AG09309 (cell line): ENCODE measurements at places on chromosomes 4 and X.

DNA sequence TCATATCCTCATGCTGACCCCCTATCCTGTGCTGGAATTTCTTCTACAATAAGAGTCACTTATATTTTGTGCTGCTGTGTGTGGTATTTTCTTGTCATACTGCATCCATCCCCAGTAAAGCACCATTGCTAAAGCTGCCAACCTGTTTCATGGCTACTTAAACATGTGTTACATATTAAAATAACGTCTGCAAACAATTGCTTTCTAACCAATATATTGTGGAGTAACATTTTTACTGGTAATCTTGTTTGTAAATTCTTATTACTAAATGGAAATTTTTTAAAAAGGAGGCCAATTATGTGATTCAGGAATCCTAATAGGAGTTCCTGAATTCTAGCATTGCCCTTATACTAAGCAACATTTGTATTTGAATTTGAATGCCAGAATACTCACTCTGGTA lies 160.3 kb upstream of the VEGFC start:
- no peak for DNase-seq

DNA sequence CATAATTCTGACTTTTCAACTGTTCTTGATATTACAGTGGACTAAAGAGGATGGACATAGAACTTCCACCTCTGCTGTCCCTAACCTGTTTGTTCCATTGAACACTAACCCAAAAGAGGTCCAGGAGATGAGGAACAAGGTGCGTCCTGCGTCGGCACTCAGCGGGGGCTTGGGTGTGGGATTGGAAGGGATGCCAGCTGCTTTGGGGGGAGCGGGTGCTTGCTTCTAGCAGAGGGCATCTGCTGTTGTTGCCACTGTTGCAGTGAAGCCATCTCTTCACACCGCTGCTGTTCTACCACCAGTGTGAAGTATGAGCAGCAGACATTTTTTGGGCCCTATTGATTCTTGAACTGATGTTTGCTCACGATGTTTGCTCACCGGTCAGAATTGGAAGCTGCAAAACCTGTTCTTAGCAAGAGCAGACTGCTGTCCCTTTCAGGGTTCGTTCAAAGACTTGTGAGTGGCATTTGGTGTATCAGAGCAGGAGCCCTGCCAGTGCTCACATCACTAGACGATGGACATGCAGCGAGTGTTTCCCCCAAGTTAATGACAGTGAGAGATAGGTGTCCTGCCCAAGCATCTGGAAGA lies 55.4 kb downstream of the NOP14 start:
- no peak for DNase-seq

DNA sequence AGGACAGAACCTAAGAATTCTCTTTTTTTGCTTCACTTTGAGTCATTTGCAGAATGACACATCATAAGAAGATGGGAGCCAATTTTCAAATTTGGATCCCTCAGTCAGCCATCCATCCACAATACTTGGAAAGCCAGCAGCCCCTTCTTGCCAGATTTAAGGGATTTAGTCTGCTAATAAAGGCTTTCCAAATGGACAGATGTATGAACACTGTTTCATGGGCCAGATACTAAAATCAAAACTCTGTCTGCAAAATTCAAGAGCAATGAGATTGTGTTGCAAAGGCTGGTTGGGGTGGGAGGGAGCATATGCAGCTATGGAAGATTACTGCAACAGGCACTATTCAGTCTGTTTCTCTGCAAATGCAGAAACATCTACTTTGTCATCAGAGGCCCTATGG lies 37.7 kb upstream of the KCNIP4 start:
- DNase-seq: no peak

GRCh38 chrX:13094828-13095341 lies 50.5 kb upstream of the FAM9C start:
- DNase-seq: no peak

DNA sequence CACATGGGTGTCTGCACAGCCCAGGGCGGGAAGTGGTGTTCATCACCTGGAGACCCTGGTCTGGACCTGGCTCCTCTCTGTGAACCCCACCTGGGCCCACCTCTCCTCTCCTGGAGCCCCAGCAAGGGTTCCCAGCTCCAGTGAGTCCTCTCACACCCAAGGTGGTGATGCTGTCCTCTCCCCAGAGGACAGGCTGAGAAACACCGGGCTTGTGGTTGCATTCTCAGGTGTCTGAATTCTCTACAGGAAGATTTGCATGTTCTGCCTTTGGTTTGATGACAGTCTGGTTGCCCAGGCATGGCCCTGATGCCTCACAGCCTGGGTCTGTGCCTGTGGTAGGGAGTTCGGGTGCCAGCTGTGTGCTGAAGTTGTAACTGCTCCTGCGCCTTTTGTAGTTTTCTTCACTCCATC lies 3.8 kb downstream of the MAEA start:
- no peak for DNase-seq

GRCh38 chr4:8133897-8134563 lies 24.6 kb downstream of the ABLIM2 start:
- no peak for DNase-seq

DNA sequence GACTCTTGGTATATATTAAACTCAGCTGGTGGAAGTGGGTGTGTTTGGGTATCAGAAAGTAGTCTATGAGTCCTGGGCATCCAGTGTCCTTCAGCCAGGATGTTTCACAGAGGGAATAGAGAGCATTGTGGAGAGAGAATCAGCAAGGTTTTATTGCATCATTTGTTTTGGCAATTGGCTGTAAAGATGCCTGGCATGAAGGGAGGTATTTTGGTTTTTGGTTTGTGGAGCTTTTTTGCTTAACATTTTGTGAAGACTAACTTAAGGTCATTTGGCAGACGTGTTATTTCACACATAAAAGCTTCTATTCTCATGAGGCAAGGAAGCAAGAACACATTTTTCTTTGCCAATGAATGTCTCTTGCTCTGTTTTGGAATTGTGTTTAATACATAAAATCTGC lies 71.1 kb downstream of the DCLK2 start:
- peak; percentile 76 for DNase-seq

- peak; percentile 80 for DNase-seq
These were observed 183.7 kb upstream of the LDB2 start for GRCh38 chr4:17082186-17082585.

DNA sequence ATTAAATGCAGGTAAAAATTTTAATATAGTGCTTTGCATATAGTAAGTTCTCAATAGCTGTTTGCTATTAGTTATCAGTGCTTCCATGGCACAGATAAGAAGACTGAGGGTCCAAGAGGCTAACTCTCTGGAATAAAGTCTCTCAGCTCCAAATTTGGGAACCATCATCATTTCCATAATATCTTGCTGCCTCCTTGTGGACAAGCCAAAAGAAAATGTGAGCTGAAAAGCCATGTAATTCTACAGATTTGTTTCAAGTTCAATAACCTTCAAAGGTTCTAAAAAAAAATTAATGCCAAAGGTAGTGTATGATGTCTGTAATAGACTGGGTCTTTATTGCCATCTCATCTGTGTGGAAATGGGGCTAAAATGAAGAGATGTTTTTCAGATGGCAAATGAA lies 136.9 kb upstream of the VCX start:
- DNase-seq: no peak
